ENCODE measurements at places on chromosomes 6 and 20.
A peak's percentile ranks its signal among the peaks of the same experiment; 100 is the strongest.

DNA sequence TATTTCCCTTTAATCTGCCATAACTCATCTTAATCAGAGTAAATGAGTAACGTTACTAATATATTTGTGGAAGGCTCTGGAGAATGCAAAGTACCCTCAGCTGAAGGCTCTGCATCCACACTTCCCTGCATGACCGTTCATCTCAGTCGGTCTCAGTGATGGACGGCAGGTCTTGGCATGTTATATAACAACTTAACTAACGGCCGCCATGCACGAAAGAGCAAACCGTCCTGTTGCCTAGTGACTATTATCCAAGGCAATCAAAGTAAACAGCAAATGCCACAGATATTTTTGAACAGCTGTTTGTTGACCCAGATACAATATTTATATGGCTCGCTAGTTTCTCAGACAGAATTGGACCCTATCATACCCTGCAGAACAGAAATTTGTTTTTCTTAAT lies 194.9 kb upstream of the SMLR1 start:
- DNase-seq: no peak

DNA sequence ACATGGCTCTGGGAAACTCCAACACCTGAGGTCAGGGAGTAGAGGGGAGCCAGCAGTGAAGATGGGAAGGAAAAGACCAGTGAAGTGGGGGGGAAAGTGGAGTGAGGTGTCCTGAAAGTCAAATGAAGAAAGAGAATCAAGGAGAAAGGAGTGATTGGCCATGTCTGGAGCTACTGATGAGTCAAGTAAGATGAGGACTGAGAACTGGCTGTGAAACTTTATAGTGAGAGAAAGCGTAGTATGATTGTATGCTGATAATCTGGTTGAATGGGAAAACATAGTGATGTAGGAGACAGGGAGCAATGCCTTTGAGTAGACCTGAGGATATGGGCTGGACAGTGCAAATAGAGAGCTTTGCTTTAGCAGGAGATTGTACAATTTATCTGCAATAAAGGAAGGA lies 183.6 kb upstream of the GMDS start:
- DNase-seq: no peak

- no peak for DNase-seq
Observed at GRCh38 chr6:94367316-94367715, 948.0 kb upstream of the EPHA7 start.

GRCh38 chr20:24493181-24493580 lies 23.8 kb downstream of the SYNDIG1 start:
- DNase-seq: no peak

DNA sequence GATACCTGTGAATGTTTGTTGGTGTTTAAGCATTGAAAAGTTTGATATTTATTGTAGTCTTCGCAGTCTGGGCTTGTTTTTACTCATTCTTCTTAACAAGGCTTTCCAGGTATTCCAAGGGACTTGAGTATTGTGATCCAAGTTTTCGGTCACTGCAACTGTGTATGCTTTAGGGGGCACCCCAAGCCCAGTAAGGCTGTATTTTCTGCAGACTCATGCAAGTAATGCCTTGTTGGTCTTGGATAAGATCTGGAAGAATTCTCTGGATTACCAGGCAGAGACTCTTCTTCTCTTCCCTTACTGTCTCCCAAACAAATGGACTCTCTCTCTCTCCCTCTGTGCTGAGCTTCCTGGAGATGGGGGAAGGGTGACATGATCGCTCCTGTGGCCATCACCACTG lies 82.1 kb downstream of the RFPL4B start:
- DNase-seq: no peak

- no peak for DNase-seq
Observed at GRCh38 chr6:38387971-38388370, 251.8 kb downstream of the BTBD9 start.

- DNase-seq: no peak
Observed at GRCh38 chr20:1860446-1860845, 34.8 kb upstream of the SIRPA start.

GRCh38 chr20:56200456-56200855 lies 48.1 kb upstream of the MC3R start:
- DNase-seq: peak; percentile 26

- DNase-seq: no peak
Observed at GRCh38 chr6:15528870-15529269, 134.0 kb downstream of the DTNBP1 start.

- DNase-seq: no peak
Observed at GRCh38 chr6:106534564-106534982, 94.7 kb downstream of the RTN4IP1 start.
